H9 (cell line): ENCODE measurements at places on chromosomes 4 and X. TPM values are rescaled to one million over a fixed set of nuclear protein-coding genes. Genes with fewer than 3 reads are reported as not detected.
A peak's percentile ranks its signal among the peaks of the same experiment; 100 is the strongest.

HPGD gene
- total RNA-seq, result 16.8 and 22.5 TPM in 2 replicates

TLR1 gene
- total RNA-seq, result not detected in 2 replicates

AMBN gene
- total RNA-seq, result not detected in 2 replicates

TAPT1 gene
- 9.9 and 11.1 TPM in 2 replicates for total RNA-seq

MRPL1 gene
- total RNA-seq, result 39.0 and 46.2 TPM in 2 replicates

ASB5 gene
- total RNA-seq, result not detected in 2 replicates

IL9R gene
- 0.72 and 1.1 TPM in 2 replicates for total RNA-seq

GPR50 gene
- 11.9 and 12.2 TPM in 2 replicates for total RNA-seq

DCLK2 gene
- 0.33 and 0.39 TPM in 2 replicates for total RNA-seq

STK26 gene
- 95.8 and 99.2 TPM in 2 replicates for total RNA-seq

MAGEA2B gene
- total RNA-seq, result not detected in 2 replicates

ZBED1 gene
- 61.1 and 63.8 TPM in 2 replicates for total RNA-seq

- DNase-seq, result no peak
Measured at GRCh38 chr4:51866835-51867234, 23.9 kb downstream of the DCUN1D4 start.

- no peak for DNase-seq
Measured at GRCh38 chrX:122583551-122583950, 600.5 kb upstream of the GRIA3 start.

DNA sequence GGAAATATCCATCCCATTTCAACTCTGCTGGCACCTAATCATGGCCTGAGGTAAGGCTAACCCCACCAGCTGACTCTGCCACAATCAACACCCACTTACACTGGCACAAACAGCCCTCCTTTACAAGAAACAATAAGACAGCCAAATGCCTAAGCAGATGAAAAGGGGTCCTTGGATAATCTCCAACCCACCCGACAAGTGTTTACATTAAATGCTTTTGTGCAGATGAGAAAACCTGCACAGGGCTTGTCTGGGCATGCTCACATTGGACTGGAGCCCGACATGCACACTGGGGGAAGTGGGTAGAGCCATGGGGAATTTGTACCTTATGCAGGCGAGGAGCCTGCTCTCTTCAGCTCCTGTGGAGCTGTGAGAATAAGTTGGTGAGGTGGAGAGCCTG lies 138.9 kb upstream of the ITM2A start:
- DNase-seq, result no peak

DNA sequence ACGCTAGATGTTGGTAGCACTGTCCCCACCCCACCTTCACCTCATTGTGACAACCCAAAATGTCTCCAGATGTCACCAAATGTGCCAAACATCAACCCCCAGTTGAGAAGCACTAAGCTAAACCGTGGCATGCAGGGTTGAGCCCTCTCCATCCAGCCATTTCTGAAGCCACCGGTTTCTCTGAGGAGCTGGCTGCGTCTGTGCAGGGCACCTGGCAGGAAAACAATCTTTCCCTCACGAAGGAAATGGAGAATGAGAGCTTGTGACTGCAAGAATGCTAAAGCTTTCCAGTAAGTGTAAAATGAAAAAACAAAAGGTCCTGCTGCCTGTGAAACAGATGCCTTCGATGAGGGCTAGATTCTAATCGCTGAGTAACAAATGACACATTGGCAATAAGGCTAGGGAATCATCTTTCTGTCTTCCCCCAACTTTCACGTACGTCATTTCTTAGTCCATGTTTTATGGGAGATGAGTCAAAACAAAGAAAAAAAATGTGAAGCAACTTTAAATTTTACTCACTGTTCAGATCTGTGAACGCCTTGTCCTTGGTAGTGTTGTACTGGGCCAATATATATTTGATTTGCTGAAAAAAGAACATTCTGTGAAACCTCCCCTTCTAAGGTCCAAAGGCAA lies 59.9 kb downstream of the PROM1 start:
- no peak for DNase-seq

DNA sequence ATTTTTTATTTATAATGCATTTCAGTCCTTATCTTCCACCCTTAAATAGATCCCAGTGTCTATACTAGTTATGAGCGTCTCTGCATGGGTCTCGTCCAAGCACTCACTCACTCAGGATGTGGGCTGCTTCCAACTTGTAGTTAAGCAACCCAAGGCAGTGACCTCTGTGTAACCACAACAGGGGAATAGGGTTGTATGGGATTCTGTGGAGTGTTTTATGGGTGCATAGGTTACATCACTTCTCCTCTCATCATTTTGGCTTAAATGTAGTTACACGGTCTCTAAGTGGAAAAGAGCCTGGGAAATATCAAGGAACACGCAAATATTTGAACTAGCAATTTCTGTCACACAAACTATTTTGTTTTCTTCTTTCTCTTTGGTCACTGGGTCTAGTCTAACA lies 931.0 kb downstream of the STIM2 start:
- no peak for DNase-seq

DNA sequence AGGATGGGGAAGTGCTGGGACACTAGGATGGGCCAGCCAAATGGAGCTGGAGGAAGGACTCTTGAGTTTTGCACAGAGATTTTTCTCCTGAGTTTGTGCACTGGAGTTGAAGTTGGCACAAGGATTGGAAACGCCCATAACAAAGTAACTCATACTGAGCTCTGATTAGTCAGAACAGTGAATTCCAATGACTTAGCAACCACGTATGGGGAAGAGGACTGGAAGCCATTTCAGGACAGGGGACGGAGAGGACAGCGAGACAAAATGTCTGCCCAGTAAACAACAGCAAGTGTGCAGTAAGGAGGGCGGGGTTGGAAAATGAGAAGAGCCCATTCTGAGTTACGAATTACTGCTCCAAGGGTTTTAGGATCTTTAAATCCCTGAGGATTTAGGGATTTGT lies 5.9 kb downstream of the RIPPLY1 start:
- no peak for DNase-seq

GRCh38 chrX:150482537-150483206 lies 85.7 kb upstream of the MTM1 start:
- no peak for DNase-seq

GRCh38 chr4:108612365-108612764 lies 8.0 kb upstream of the RPL34 start:
- no peak for DNase-seq

DNA sequence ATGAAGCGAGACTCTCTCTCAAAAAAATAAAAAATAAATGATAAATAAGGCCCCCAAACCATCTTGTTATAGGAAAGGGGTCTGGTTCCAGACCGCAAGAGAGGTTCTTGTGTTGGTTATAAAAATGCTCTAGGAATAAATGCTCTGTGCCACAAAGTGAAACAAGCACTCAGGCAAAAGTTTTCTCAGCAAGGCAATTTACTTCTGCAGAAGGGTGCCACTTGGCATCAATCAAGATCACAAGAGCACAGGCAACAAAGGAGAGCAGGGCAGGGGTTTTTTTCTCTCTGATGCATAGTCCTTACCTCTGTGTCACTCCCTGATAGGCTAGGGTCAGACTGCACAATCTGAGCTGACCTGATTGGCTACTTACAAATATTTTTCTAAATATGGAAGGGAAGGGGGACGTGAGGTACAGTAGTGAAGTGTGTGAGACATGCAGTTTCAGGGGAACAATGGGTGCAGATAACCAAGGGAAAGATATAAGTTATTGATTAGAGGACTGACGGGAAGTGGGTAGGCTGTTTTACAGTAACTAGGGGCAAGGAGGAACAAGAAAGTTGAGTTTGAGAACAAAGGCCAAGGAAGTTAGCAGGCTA lies 29.8 kb upstream of the FUNDC1 start:
- DNase-seq, result no peak

DNA sequence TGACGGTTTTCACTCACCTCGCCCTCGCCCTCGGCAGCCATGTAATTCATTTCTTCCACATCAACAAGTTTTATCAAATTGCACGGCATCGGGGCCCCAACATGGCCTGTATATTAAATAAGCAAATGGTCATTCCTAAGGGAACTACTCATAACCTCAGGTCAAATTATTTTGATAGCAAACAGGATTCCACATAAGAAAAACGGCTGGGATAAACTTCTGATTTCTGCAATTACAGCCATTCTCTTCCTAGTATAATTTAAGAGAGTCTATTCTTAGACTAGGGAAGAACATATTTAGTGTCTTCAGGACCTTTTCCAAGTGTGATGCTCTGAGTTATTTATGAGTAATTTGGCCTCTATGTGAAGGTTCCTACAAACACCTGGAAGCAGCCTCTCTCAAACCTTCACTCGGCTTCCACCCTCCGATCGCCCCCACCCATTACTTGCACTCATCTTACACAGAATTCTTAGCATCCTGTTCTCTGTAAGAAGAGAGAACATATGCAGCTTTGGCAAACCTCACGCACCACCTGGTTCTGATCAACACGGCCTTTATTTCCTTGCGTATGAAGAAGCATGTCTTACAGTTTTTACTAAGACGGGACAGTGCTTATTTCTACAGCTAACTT lies 29.4 kb upstream of the CENPU start:
- DNase-seq, result no peak

- no peak for DNase-seq
Measured at GRCh38 chrX:46628460-46629371, 55.2 kb downstream of the CHST7 start.

GRCh38 chrX:133583825-133584224 lies 168.5 kb upstream of the GPC4 start:
- no peak for DNase-seq

DNA sequence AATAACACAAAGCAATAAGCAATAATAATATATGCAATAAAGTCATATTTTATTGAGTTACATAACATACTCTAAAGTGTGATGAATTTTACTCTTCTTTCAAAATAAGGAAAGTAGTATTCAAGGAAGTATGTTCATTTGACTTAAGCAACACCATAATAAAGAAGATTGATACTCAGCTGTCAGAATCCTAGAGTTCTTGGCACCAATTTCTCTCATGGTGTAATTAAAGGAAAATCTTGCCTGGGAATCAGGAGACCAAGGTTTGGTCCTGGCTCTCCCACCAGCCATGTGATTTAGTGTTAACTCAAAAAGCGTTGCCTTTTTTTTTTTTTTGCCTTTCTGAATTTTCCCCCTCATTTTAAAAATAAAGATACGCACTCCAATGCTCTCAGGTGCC lies 17.1 kb downstream of the MYOZ2 start:
- DNase-seq, result no peak

DNA sequence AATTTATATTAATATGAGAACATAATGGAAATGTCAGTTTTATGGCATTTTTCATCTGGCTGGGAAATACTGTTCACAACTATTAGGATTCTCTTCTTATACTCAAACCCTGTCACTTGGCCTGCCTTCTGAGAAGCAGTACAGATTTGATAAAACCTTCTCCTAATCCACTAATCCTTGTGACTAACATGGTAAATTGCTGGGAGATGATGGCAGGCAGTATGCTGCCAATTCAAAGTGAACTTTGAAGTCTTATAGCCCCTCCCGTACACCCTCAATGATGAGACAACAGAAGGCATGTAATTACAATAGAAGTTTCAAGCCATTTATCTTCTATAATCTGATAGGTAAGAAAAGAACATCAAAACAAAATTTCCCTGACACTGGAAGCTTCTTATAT lies 36.9 kb downstream of the PAQR3 start:
- no peak for DNase-seq

- no peak for DNase-seq
Measured at GRCh38 chrX:9315086-9315485, 149.8 kb upstream of the TBL1X start.

DNA sequence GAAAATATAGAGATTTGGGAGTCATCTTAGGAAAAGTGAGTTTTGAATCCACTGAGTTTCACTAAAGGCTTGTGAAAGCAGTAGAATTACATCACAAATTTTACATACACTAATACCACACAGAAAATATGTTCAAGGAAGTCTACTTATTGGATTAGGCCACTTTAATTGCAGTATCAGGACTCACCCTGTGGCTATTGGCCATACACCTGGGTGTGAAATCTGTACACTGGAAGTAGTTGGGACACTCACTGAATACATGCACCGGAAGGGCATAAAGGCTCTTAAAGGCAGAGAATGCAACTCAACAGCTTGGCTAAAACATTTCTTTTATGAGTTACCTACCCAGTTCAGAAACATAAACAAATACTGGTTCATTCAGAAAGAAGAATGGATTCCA lies 19.8 kb downstream of the MAOB start:
- DNase-seq, result no peak

GRCh38 chrX:107293056-107293455 lies 86.6 kb downstream of the DNAAF6 start:
- DNase-seq, result no peak

DNA sequence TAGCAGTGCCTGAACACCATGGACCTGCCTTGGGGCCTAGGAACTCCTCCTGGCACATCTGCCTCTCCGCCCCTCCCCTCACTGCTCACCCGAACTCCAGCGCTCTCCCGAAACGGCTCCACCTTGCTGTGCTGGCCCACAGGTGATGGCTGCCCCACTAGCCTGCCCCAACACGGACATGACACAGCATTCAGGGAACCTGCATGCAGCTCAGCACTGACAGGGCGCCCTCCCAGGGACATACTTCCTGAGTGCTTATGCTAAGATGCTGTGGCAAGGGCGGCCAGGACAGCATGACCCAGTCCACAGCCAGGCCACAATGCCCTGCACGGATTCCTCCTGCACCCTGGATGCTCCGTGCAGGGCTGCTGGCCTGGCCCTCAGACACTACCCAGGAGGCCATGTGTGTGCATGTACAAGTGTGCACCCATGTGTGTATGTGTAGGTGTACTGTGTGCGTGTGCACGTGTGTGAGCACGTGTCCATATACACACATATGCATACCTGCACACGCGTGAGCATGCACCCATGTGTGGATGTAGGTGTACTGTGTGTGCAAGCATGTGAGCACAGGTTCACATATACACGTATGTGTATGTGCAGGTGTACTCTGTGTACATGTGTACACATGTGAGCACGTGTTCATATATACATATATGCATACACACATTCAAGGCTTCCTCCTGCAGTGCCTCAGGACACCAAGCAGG lies 6.0 kb downstream of the TMEM271 start:
- no peak for DNase-seq

DNA sequence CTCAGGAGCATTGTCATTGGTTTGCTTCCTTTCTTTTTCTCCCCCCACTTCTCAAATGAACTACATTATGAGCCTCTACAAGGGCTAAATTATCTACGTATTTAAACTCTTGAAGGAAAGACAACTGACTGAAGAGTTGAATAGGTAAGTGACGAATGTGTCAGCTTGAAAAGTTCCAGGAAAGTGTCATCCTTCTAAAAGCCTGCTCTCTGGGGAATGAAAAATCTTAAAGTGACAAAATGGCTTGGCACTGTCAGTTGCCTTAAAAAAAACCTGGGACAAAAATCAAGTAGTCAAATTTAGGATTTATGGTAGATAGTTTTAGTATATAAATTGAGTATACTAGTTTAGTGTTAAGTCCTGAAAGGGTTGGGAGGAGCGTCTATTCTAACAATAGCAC lies 173.9 kb upstream of the NDP start:
- no peak for DNase-seq

- peak; percentile 44 for DNase-seq
Measured at GRCh38 chr4:39044956-39045826, 13.0 kb upstream of the TMEM156 start.

- DNase-seq, result no peak
Measured at GRCh38 chr4:176735300-176735699, 57.4 kb downstream of the VEGFC start.
